ENCODE measurements at places on chromosomes 6 and 20. TPM values are rescaled to one million over a fixed set of nuclear protein-coding genes. Genes with fewer than 3 reads are reported as not detected.

DNA sequence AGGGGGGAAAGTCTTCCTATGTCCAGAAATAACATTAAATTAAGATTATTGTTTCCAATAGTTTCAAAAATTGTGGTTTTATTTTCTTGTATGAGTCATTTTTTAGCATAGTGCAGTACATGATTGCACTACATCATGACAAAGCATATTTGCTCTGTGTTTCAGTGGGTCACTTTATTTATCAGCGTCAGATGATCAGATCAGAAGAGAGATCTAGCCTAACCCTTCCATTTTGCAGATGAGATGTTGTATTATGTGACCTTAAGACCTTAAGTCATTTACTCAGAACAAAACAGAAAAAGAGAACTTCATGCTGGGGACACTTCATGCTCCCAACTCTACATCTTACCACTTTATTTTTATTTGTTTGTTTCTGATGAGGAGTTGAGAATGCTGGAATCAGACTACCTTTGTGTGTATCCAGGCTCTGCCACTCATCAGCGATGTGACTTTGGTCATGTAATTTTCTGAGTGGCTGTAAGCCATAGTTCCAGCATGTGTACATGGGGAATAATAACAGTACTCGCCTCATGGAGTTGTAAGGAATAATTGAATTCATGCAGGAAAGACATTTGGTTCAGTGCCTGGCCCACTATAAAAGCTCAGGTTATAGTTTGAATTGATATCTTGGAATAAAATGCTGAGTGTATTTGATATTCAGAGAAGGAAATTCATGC lies 13.5 kb downstream of the EYA4 start:
- no peak for DNase-seq

DNA sequence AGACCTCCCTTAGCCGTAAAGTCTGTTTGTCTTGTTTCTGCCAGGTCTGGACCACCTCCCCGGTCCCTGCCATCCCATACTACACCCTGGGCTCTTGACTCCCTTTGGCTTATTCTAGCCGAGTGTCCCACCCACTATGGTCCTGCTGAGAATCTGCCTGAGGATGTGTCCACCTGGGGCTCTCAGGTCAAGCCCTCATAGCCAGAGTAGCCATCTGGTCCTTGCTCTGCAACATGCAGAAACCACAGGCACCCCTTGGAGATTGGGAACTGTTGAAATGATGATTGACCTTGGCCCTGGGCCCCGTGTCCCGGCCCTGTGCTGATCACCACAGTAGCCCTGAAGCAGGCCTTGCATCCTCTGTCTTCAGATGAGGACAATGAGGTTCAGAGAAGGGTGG lies 44.0 kb downstream of the VSTM2L start:
- no peak for DNase-seq

DNA sequence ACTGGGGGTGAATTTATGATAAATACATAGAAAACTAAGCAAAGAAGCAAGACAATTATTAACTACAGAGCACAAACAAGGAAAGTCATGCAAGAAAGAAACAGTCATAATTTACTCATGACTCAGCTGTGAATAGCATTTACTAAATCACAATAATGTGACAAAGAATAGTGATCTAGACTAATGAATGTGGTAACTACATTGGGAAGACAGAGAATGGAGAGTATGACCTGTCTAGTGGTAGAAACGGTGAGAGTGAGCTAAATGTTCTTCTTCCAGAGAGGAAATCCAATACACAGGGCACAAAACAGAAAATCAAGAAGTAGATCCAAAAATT lies 153.5 kb upstream of the DST start:
- DNase-seq = no peak

DNA sequence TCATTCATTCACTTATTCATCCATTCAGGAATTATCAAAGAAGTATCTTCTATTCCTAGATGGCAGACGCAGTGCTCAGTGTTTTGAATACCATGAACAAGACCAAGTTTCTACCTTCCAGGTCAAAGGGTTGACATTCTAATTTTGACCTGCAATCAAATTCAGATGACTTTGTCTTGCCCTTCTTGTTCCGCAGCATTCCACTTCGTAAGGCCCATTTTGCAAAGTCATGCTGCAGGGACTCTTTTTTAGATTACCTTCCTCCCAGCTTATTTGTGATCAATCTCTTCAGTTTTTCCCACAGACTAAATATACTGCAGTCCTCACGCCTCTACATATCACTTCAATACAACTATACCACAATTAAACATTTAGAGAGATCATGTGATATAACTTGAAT lies 7.1 kb upstream of the TAAR1 start:
- DNase-seq = no peak

- DNase-seq = no peak
Observed at GRCh38 chr6:163757520-163757919, 343.0 kb downstream of the QKI start.

- DNase-seq = no peak
Observed at GRCh38 chr6:153580776-153581175, 449.7 kb upstream of the RGS17 start.

DNA sequence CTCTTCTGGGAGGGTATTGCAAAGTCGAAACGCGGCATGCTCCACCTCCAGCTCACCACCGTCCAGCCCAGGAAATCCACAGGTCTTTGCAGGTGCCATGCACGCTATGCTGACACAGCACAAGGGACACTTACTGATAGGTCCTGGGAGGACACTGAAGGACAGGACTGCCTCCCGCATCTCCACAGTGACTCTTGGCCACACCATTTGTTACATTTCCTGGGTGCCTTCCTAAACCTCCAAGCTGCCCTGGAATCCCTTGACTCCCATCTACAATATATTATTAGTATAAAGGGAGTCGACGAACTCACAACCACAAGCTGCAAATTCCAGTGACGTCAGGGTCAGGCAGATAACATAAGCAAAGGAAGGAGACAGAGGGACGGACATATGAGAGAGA lies 106.9 kb downstream of the JPH2 start:
- no peak for DNase-seq

DNA sequence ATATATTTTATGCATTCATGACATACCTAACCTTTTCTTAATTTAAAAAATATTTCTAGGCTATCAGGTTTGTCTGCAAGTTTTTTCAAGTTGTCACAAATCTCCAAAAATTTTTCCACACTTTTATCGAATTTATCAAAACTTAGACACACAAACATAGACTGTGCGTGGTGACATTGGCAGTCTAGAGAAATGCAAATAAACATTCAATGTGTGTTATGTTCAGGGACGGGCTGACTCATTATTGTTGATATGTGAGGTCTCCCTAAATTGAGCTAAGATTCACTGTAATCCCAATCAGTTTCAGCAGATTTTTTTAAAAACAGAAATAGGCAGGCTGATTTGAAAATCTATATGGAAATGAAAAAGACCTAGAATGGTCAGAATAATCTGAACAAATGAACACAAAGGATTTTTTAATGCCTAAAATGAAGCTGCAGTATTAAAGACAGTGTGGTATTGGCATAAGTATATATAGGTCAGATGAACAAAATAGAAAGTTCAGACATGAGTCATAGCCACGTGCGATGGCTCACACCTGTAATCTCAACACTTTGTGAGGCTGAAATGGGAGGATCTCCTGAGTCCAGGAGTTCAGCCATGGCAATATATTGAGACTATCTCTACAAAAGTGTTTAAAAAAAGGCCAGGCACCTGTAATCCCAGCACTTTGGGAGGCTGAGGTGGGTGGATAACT lies 19.2 kb downstream of the BLTP3A start:
- DNase-seq = no peak

- no peak for DNase-seq
Observed at GRCh38 chr6:32214126-32214525, 9.7 kb downstream of the NOTCH4 start.

DNA sequence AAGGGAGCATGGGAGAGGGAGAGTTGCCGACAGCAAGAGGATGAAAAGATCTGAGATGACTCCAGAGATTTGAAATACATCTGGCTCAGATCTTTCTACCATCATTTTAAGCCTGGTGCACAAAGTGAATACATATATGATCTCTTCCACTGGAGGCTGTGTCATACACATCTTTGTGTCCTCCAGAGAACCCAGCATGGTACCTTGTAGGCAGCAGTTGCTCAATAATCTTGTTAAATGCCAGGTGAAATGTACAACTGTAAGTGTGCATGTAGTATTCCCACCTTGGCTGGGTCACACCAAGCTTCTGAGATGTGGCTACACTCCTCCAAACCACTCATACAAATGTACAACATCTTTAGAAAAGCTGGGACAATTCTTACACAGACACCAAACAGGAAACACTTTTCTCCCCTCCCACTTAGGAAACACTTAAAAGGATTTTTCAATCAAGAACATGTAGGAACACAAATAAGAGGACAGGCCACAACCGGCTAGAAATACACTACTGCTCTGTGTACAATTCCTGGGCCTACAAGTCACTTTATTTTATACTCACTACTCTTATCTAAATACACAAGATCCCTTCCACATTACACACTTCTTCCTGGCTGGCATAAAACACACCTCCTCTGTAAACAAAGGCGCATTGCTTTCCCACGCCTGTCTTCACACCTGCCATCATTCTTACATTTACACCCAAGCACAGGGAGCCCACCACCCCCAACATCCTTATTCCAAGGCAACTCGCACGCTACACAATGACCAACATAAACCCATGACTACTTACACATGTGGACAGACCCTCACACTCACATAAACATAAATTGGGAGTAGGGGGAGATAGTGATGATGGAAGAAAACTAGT lies 3.8 kb upstream of the IER3 start:
- no peak for DNase-seq

- DNase-seq = no peak
Observed at GRCh38 chr6:39335780-39336545, 13.5 kb upstream of the KCNK16 start.

DNA sequence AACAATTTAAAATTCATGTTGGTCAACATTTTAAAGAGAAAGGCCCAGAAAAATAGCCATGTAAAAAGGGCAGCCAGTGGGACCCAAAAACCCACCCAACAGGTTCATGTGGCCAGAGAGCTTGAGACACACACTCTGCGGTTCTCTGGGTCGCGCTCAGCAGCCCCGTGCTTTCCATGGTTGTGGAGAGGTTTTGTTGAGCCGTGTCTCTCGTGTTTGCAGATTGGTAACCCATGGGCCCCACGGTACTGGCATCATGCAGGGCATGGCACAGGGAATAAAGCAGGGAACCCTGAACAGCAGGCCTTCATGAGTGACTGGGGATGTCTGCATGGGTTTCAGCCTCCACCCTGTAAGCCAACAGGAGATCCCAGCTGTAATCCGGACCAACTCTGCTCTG lies 127.7 kb upstream of the CST7 start:
- no peak for DNase-seq

DNA sequence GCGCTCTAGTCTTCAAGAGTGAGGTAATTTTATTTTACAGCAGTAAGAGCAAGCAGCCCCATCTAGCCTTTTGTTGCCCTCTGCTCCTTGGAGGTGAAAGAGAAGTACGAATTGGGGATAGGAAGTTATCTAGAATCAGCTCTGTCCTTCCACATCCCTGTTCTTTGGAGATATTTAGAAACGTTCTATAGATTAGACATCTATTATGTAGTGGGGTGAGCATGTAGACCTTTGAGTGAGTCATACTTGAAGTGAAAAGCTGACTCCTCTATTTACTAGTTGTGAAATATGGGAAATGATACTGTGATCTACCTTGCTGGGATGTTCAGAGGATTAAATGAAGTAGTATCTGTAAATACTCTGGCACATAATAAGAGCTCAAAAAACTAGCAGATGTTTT lies 36.0 kb upstream of the SLC35D3 start:
- no peak for DNase-seq

DNA sequence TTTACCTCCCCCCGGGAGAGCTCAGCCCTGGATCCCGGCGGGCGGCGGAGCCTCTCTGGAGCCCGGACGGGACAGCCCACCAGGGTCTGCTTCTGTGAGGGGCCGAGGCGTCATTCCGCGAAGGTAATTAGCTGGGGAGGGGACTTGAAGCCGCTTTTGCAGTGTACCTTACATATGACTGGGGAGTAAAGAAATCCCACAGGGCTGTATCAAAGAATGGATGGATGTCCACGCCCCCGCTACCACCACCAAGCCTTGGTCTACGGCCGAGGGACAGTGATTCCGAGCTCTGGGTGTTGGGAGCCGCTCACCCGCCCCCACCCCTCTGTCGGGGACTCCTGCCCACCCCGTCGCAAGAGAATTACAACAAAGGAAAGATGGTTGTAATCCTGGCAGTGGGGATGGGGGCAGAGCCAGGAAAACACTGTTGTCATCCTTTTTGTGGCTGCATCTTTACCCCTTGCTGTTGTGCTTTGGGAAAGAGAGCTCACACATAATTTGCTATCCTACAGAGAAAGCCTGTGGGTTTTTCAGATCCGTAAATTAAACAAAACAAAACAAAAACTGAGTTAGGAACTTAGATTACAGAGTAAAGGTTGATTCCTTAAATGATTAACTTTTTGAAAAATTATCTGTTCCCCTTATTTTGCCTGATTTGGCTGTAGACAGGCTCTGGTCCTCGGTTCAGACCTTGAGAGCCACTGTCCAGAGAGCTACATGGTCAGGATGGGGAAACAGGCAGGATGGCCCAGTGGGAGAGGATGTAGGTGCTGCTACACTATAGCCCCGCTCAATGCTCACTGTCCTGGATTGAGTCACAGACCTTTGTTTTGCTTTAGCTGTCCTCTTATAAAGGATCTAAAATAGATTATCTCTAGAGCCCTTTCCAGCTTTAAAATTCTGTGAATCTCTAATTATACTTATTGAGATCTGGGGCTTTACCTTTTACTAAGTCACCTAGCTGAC lies 997 bp upstream of the FBXO30 start:
- DNase-seq = no peak

DNA sequence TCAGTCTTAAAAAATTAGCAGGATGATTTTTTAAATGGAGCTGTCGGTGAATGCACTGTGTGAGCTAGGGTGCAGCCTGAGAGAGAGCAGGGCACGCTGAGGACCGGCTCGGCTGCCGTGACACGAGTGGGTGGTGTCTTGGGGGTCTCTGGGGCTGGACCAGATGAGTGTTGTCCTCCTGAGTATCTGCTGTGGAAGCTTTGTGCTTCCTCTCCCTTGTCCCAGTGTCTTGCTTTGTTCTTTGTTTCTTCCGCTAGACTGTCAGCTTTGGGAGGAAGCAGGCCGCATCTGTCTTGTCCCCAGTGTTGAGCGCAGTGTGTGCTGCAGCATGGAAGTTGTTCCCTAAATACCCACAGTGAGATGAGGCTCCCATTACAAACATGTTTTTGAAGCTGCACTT lies 89.4 kb downstream of the RTN4IP1 start:
- no peak for DNase-seq

- no peak for DNase-seq
Observed at GRCh38 chr6:99324996-99325395, 24.5 kb downstream of the FAXC start.

GRCh38 chr6:165268987-165269386 lies 40.4 kb downstream of the C6orf118 start:
- no peak for DNase-seq

Gene ZFP57
- not detected for polyA plus RNA-seq

Gene COL9A3
- 28.8 TPM for polyA plus RNA-seq

Gene METTL24
- polyA plus RNA-seq = 15.3 TPM

Gene PSORS1C2
- polyA plus RNA-seq = not detected

Gene HLA-DMA
- 15.9 TPM for polyA plus RNA-seq

Gene SYNDIG1
- polyA plus RNA-seq = 9.5 TPM

Gene SERPINB6
- 97.4 TPM for polyA plus RNA-seq

Gene ABRACL
- polyA plus RNA-seq = 50.7 TPM

Gene CALHM5
- polyA plus RNA-seq = 2.2 TPM

Gene BMP5
- polyA plus RNA-seq = 2.8 TPM

Gene HLA-E
- polyA plus RNA-seq = 129 TPM

Gene SNX9
- polyA plus RNA-seq = 43.2 TPM
